Stimulated activated CD8-positive, alpha-beta memory T cell treated with anti-CD3 and anti-CD28 coated beads, Interleukin-2, amount 100 ng/mL, for 1 hour (primary cell): ENCODE measurements at places on chromosomes 12 and 14.

DNA sequence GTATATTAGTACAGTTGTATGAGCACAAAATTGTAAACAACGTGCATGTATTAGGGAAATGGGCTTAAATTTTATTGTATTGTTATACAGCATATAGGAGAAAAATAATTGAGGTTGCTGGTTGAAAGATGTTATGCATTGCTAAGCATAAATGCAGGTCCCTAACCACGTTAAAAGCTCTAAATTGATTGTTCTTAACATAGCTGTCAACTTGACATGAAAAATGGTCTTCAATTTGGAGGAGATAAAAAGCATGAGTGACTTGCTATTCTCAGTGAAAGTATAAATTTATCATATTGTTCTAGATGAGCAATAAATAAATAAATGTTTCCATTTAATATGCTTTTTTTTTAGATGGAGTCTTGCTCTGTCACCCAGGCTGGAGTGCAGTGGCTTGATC, 506.6 kb upstream of the ATXN7L3B start:
- no peak for DNase-seq

DNA sequence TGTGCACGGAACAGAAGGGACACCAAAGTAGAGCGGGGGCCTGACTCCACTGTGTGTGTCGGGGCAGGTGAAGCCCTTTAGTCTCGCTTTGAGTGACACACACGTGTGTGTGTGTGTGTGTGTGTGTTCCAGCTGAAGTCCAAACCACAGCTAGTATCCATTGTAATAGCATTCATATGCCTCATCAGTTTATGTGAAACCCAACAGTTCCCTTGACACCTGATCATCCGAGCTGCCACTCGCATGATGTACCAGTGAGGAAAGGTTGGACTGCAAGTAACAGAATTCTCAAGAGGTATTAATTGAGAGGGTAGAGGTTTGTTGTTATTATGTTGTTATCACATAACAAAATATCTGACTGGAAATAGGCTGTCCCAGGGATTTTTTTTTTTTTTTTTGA, 16.4 kb downstream of the CCDC63 start:
- no peak for DNase-seq

DNA sequence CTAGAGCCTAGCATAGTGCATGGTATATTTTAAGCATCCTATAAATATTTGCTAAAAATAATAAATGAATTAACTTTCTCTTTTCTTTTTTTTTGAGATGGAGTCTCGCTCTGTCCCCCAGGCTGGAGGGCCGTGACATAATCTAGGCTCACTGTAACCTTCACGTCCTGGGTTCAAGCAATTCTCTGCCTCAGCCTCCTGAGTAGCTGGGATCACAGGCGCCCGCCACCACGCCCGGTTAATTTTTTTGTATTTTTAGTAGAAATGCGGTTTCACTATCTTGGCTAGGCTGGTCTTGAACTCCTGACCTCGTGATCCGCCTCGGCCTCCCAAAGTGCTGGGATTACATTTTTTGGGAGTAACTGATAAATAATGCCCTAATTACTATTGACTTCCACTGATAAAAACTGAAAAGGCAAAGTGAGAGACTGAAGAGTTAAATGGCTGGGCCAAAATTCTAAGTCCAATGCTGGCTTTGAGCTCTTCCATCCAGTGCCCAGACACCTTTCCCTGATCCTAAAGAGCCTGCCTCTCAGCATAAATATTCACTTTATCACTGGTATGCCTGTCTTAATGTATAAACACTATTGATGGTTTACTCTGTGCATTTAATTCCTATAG, 213.0 kb upstream of the KRR1 start:
- no peak for DNase-seq

- DNase-seq: no peak
Measured at GRCh38 chr14:100602621-100603230, 15.5 kb upstream of the BEGAIN start.

DNA sequence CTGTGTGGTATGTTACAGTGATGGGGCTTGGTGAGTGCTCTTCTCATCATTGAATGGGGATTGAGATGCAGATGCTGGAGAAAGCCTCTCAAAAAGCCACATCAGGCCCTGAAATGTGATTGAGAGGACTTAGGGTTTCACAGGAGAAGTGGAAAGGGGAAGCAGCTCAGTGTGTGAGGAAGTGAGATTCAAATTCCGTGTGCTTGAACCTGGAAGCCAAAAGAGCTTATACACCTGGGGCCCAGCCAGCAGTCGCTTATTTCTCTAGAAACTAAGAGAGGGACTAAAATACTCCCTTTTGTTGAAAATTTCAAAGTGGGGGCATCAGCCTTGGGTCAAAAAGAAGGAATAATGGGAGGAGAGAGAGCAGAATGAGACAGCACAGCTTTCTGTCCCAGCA, 39.1 kb upstream of the GZMB start:
- no peak for DNase-seq

DNA sequence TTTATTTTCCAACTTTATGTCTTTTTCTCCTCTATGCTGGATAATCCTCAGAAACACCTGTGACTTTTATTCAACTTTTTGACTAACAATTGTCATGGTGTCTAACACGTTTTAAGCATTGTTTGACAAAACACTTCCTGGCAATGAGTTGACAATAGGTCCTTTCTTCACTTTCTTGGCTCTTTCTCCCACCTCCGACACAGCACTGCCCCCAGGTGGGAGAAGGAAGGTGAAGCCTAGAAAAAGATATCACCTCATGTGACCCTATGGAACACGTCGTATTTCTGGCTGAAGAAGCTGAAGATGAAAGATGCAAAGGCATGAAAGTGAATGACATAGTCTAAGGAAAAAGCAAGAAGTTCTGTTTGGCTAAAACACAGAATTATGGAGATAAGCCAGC, 430.0 kb downstream of the ETNK1 start:
- DNase-seq: no peak

GRCh38 chr12:106245767-106246166, 2.1 kb downstream of the CKAP4 start:
- DNase-seq: no peak

DNA sequence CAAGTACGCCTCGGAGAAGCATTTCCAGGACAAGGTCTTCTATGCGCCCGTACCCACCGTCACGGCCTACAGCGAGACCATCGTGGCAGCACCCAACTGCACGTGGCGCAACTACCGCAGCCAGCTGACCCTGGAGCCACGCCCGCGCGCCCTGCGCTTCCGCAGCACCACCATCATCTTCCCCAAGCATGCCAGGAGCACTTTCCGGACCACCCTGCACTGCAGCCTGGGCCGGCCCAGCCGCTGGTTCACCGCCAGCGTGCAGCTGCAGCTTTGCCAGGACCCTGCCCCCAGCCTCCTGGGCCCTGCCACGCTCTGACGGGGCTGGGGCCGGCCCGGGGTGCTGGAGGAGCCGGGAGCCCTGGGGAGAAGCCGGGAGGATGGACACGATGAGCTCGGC, 19.3 kb downstream of the RFLNA start:
- no peak for DNase-seq

DNA sequence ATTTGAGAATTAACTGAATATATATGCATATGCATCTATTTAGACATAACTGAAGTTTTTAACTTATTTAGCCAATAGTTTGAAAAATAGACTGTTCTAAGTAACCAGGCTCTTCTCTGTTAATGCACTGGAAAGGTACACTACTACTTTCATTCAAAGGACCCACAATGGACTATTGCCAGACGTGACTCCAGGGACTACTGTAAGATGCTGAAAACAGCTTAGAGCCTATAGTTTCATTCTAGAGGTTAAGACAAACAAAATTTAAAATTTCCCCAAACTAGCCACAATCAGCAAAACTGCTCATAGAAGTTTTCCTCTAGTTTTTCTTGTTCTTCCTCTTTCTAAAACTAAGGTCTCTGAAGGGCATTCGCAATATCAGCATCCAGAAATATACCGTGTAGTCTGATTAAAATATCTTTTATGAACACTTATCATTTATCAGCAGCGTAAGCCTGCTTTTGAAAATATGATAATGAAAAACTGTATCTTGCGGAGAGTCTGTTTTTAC, 10.4 kb downstream of the APPL2 start:
- DNase-seq: no peak

DNA sequence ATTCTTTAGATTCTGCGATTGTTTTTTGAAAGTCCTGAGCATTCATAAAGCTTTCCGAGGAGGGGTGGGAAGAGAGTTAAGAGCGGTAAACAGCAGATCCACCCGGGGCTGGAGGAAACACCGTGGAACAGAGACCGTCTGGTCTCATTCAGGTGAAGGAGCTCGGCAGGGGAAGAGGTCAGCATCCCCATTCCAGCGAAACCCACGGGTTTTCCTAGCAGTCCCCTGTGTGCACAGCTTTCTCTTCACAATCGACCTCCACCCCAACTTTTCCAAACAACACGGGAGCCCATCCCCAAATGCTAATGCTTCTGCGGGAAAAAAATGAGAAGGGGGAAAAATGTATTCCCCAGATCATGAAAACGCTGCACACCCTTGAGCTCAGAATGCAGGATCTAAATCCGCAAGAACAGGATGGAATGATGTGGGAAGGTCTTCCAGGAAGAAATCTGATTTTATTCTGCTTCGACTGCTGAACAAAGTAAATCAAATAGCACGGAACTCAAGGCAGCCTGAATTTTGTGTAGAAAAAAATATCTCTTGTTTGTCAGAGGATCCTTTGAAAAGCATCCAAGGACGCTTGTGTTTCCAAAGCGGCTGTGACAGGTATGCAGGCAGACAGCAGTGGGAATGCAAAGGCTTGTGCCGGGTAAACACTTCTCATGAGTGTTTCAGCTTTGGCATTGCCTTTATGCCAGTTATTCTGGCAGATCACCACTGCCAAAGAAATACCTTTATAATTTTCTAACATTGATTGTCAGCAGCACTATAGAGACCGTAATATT, 128.8 kb downstream of the NDUFA12 start:
- no peak for DNase-seq

DNA sequence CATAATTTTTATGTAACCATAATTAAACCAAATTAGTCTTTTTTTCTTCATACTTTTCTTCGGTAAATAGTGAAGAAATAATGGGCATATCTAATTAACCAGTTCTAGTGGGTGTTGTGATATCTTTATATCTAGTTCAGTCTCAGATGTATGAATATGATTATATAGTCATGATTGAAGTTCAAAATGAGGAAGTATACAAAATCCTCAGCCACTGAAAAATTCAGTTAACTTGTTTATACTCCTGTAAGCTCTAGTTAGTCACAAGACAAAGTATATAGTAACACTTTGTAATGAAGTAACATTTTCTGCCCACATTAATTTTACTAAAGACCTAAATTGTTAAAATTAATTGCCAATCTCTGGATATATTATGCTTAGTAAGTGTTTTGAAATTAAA, 46.5 kb downstream of the CAND1 start:
- DNase-seq: no peak

DNA sequence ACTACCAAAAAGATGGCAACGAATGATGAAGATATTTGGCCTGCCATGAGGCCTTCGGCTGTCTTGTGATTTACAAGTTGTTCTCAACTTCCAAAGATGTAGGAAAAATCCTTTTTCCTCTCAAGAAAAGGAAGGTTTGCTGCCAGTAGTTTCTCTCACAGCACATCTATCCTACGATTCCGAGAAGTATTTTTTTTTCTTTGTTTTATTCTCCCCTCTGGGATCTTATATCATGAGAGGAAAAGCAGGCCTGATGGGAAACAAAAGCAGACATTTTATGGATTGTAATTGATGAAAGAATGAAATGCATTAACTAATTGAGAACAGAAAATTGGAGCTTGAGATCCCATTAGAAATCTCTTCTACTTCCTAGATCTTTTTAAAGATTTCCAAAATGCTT, 1197.9 kb upstream of the SEL1L start:
- no peak for DNase-seq
